Liver (tissue), 10 donors: ENCODE measurements at places on chromosomes 11 and 22. TPM values are rescaled to one million over a fixed set of nuclear protein-coding genes. Genes with fewer than 3 reads are reported as not detected.

DNA sequence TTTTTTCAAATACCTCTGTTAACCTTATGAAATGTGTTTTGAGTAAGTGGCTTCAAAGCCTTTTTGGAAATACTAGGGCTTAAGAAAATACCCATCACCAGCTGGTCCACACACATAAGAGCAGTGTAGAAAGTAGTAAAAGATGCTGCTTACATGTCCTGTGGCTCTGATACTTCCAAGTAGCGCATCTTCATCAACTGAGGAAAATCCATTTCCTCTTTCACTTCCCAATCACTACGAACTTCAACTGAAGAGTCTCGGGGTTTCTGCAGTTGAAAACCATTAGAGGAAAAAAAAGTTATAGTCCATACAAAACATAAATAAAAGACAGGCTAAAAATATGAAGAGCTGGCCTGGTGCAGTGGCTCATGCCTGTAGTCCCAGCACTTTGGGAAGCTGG lies 8.5 kb downstream of the EIF3D start:
- H3K36me3 ChIP-seq = peaks cover 75% of the 10 kb centered on the region
- no peak for DNase-seq
- no peak overlapping the region for H3K4me3 ChIP-seq
- no peaks in the 10 kb centered on the region for H3K4me1 ChIP-seq
- H3K27me3 ChIP-seq = no peaks in the 10 kb centered on the region
- no peak overlapping the region for H3K27ac ChIP-seq

SBF1 gene
- 37.6 TPM for total RNA-seq

SEC14L6 gene
- 0.25 TPM for total RNA-seq

GRCh38 chr11:129282634-129283033 lies 90.5 kb upstream of the ARHGAP32 start:
- H3K4me3 ChIP-seq = no peak overlapping the region
- peaks cover 4% of the 10 kb centered on the region for H3K4me1 ChIP-seq
- no peak for DNase-seq
- H3K27ac ChIP-seq = no peak overlapping the region
- H3K27me3 ChIP-seq = no peaks in the 10 kb centered on the region
- H3K36me3 ChIP-seq = no peaks in the 10 kb centered on the region

OR8K1 gene
- total RNA-seq = not detected

CEP57 gene
- 31.5 TPM for total RNA-seq

- peaks cover 32% of the 10 kb centered on the region for H3K4me1 ChIP-seq
- no peak within 1 kb of the TSS for H3K4me3 ChIP-seq
- H3K27ac ChIP-seq = no peak within 1 kb of the TSS
These were observed at the start of gene APOL4 for GRCh38 chr22:36201630-36202319. Gene APOL4, minus strand, starts transcription at chr22:36201809. Its CDS starts 75 bp downstream, at chr22:36201734.

GAL3ST3 gene
- not detected for total RNA-seq

GRCh38 chr11:65858681-65859087 lies 704 bp upstream of the CFL1 start:
- DNase-seq = no peak
- H3K27ac ChIP-seq = peak overlapping the region; percentile 81
- peaks cover 22% of the 10 kb centered on the region for H3K4me1 ChIP-seq
- H3K36me3 ChIP-seq = peaks cover 16% of the 10 kb centered on the region
- H3K27me3 ChIP-seq = no peaks in the 10 kb centered on the region
- peak overlapping the region; percentile 46 for H3K4me3 ChIP-seq

DNA sequence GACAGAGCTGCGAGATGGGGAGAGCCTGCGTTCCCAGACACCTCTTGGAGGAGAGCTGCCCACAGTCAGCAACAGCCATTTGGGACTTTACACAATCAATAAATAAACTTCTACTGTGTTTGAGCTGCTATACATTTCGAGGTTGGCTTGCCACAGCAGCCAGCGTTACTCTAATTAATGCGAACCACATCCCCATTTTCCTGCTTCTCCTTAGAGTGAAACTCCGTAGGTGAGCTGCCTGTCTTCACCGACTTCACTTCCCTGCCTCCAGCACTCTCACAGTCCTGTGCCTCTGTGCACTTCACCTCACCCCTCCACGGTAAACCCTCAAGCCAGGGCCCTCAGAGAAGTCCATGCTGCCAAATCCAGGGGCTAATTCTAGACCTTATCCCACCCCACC lies 5.9 kb upstream of the SLC22A12 start:
- no peaks in the 10 kb centered on the region for H3K27me3 ChIP-seq
- no peaks in the 10 kb centered on the region for H3K36me3 ChIP-seq
- no peak for DNase-seq
- H3K4me3 ChIP-seq = no peak overlapping the region

BTBD18 gene
- total RNA-seq = not detected

DNA sequence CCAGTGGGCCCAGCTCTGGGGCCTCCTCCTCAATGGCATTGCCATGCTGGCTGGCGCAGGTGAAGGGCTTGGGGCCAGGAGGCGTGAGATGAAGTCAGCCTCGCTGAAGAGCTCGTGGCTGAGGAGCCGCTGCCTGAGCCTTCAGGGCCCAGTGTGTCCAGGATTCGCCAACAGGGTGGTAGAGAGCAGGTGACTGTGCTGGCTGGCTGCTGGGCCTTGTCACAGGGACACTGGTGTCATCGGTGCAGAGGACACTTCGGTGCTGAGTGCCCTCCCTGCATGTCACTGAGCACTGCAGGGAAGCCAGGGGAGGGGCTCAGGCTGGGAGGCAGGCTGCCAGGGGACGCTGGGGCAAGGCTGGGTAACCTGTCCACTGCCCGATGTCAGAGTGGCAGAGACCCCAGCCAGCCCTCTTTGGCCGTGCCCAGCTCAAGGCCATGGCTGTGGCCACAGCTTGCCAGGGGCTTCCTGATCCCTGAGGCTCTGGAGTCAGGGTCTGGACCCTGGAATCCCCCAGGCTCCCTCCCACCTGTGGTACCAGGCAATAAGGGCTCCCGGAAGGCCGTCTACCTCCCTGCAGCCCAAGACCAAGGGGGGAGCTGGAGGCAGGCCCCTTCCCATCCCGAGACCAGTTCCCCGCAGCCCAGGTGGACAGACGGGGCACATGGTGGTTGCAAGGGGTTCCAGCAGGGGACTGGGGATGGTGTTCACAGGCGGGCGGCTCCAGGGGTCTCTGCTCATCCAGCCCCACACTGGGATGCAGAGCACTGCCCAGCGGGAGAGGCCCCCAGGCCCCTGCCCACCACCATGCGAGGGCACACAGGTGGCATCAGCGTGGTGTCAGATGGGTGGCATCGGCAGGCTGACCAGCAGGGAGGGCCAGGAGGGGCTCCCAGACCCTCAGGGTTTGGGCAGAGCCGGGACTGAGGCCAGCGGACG lies 63.9 kb downstream of the ARFGAP3 start:
- no peak overlapping the region for H3K4me3 ChIP-seq
- DNase-seq = no peak
- no peaks in the 10 kb centered on the region for H3K4me1 ChIP-seq
- no peaks in the 10 kb centered on the region for H3K27me3 ChIP-seq
- no peak overlapping the region for H3K27ac ChIP-seq
- H3K36me3 ChIP-seq = peaks cover 12% of the 10 kb centered on the region

- no peak overlapping the region for H3K27ac ChIP-seq
- peaks cover 3% of the 10 kb centered on the region for H3K4me1 ChIP-seq
- no peak for DNase-seq
- H3K27me3 ChIP-seq = no peaks in the 10 kb centered on the region
- no peak overlapping the region for H3K4me3 ChIP-seq
- H3K36me3 ChIP-seq = peaks cover 19% of the 10 kb centered on the region
These were observed 61.1 kb downstream of the SPECC1L start for GRCh38 chr22:24331468-24332440.

DNA sequence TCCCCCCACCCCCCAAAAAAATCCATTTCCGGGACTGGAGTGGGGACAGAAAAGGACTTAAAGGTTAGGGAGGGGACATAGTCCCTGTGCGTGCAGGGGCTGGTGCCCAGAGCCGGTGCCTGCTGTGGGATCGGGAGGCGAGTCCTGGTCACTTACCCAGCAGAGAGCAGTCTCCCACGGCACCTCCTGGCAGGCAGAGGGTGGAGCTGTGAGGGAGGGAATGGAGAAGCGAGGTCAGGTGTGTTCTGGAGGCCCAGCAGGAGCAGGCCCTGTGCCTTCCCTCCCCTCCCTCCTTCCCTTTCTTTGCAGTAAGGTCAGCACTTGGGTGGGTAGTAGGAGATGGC lies 28.4 kb downstream of the SHANK3 start:
- no peaks in the 10 kb centered on the region for H3K27me3 ChIP-seq
- no peak for DNase-seq
- H3K36me3 ChIP-seq = peaks cover 5% of the 10 kb centered on the region
- peaks cover 74% of the 10 kb centered on the region for H3K4me1 ChIP-seq

- no peaks in the 10 kb centered on the region for H3K36me3 ChIP-seq
- no peak overlapping the region for H3K27ac ChIP-seq
- no peaks in the 10 kb centered on the region for H3K4me1 ChIP-seq
- H3K4me3 ChIP-seq = no peak overlapping the region
These were observed 55.6 kb downstream of the WT1 start for GRCh38 chr11:32379719-32380118.

APOBEC3F gene
- 4.5 TPM for total RNA-seq

- no peak for DNase-seq
- no peaks in the 10 kb centered on the region for H3K27me3 ChIP-seq
- peaks cover 27% of the 10 kb centered on the region for H3K36me3 ChIP-seq
- peak overlapping the region; percentile 47 for H3K27ac ChIP-seq
These were observed 41.1 kb downstream of the GRAMD4 start for GRCh38 chr22:46661221-46661851.

GRCh38 chr11:85764796-85765195 lies 46.1 kb downstream of the SYTL2 start:
- no peak for DNase-seq
- no peaks in the 10 kb centered on the region for H3K4me1 ChIP-seq
- H3K27me3 ChIP-seq = no peaks in the 10 kb centered on the region
- H3K36me3 ChIP-seq = no peaks in the 10 kb centered on the region
- H3K4me3 ChIP-seq = no peak overlapping the region

DNA sequence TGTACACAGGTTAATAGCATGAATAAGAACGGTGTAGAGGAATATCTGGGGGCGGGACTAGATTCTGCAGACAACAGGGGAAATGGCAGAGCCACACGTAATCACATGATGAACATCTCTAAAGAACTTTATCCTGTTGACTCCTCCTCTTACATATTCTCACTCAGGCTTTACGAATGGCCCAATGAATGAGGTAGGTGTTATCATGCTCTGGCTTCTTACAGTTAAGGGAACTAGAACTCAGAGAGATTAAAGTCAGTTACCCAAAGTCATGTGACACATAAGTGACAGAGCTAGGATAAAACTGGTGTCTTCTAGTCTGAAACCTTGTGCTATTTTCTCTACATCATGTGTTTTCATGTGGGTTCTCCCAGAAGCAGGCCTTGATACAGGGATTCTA lies 49.0 kb upstream of the BMAL1 start:
- no peak overlapping the region for H3K27ac ChIP-seq
- no peaks in the 10 kb centered on the region for H3K4me1 ChIP-seq
- no peaks in the 10 kb centered on the region for H3K36me3 ChIP-seq
- peaks cover 2% of the 10 kb centered on the region for H3K27me3 ChIP-seq
- DNase-seq = no peak
- H3K4me3 ChIP-seq = no peak overlapping the region

- no peaks in the 10 kb centered on the region for H3K27me3 ChIP-seq
- DNase-seq = no peak
- peaks cover 2% of the 10 kb centered on the region for H3K4me1 ChIP-seq
- no peak overlapping the region for H3K27ac ChIP-seq
- peaks cover 27% of the 10 kb centered on the region for H3K36me3 ChIP-seq
- H3K4me3 ChIP-seq = no peak overlapping the region
These were observed 50.0 kb downstream of the TMEM123 start for GRCh38 chr11:102402548-102402947.

C22orf42 gene
- total RNA-seq = not detected

- H3K27me3 ChIP-seq = no peaks in the 10 kb centered on the region
- H3K4me1 ChIP-seq = no peaks in the 10 kb centered on the region
- H3K36me3 ChIP-seq = no peaks in the 10 kb centered on the region
- H3K4me3 ChIP-seq = no peak overlapping the region
- DNase-seq = no peak
- no peak overlapping the region for H3K27ac ChIP-seq
These were observed 166.7 kb upstream of the SYN3 start for GRCh38 chr22:33224841-33225240.

GRCh38 chr11:110433393-110434333 lies 3.9 kb downstream of the FDX1 start:
- H3K4me1 ChIP-seq = peaks cover 49% of the 10 kb centered on the region
- peak overlapping the region; percentile 16 for H3K27ac ChIP-seq
- no peaks in the 10 kb centered on the region for H3K27me3 ChIP-seq
- no peak overlapping the region for H3K4me3 ChIP-seq
- peaks cover 3% of the 10 kb centered on the region for H3K36me3 ChIP-seq

- H3K4me1 ChIP-seq = no peaks in the 10 kb centered on the region
- DNase-seq = no peak
- H3K36me3 ChIP-seq = no peaks in the 10 kb centered on the region
- no peak overlapping the region for H3K27ac ChIP-seq
- no peak overlapping the region for H3K4me3 ChIP-seq
- no peaks in the 10 kb centered on the region for H3K27me3 ChIP-seq
These were observed 10.3 kb downstream of the APOBEC3A start for GRCh38 chr22:38967451-38968450.

DNA sequence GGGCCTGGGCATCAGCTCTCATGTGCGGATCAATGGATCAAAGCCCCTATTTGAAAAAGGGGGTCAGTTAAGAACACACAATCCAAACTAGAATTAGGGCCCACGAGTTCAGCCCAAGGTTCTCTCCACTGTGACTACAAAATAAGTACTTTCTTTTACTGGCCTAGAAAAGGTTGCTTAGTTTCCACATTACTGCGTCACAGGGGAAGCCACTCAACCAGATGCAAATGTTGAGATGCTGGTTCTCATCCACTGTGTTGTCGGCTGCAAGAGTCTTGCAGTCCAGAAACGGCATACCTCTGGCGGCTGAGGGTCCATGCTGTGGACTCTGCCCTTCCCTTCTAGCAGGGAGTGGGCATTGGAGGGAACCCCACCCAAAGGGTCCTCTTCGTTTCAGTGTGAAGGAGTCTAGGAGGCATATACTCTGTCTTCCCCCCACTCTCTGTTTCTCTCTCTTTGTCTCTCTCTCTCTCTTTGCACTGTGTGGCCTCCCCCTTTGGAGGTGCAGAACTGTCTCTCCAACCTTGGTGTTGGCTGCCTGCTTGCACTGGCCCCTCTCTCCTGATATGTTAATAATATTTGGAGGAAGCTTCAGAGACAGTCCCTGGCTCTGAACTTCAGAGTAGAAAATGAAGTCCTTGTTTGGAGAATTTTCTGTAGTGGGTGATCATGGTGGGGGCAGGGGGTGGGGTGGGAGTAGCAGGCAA lies 99.0 kb upstream of the NNMT start:
- peaks cover under 1% of the 10 kb centered on the region for H3K36me3 ChIP-seq
- H3K4me3 ChIP-seq = no peak overlapping the region
- peaks cover 11% of the 10 kb centered on the region for H3K4me1 ChIP-seq
- peak overlapping the region; percentile 69 for H3K27ac ChIP-seq

P4HA3 gene
- 0.23 TPM for total RNA-seq
